ENCODE measurements at places on chromosomes 3 and 15.

- no peak for DNase-seq
These were observed 73.5 kb downstream of the EDEM1 start for GRCh38 chr3:5260992-5261501.

DNA sequence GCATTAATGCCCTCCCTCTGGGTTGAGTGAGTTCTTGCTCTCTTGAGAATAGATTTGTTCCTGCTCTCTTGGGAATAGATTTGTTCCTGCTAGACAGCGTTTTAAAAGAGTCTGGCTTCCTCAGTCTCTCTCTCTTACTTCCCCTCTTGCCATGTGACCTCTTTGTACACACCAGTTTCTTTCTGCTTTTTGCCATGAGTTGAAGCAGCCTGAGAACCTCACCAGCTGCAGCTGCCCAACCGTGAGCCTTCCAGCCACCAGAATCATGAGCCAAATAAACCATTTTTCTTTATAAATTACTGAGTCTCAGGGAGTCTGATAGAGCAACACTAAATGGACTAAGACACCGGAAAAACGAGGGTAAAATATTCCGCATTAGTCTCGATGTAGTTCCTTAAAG is 253.6 kb downstream of the CNTN6 start:
- no peak for DNase-seq

DNA sequence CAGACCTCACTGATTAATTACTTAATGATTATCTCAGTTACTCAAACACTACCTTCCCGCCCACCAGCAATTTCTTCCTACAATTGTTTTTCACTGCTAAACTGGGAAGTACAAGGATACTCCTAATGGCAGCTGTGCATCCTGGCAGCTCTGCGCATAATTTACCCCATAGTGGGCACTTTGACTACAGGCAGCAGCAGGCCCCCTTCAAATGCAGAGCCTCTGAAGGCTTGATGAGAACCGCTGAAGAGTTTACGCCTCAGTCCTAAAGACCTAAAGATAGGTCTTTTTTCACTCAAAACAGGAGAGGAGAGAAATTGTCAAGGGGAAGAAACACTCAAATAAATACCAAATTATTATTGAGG is 10.7 kb downstream of the CCDC32 start:
- no peak for DNase-seq

DNA sequence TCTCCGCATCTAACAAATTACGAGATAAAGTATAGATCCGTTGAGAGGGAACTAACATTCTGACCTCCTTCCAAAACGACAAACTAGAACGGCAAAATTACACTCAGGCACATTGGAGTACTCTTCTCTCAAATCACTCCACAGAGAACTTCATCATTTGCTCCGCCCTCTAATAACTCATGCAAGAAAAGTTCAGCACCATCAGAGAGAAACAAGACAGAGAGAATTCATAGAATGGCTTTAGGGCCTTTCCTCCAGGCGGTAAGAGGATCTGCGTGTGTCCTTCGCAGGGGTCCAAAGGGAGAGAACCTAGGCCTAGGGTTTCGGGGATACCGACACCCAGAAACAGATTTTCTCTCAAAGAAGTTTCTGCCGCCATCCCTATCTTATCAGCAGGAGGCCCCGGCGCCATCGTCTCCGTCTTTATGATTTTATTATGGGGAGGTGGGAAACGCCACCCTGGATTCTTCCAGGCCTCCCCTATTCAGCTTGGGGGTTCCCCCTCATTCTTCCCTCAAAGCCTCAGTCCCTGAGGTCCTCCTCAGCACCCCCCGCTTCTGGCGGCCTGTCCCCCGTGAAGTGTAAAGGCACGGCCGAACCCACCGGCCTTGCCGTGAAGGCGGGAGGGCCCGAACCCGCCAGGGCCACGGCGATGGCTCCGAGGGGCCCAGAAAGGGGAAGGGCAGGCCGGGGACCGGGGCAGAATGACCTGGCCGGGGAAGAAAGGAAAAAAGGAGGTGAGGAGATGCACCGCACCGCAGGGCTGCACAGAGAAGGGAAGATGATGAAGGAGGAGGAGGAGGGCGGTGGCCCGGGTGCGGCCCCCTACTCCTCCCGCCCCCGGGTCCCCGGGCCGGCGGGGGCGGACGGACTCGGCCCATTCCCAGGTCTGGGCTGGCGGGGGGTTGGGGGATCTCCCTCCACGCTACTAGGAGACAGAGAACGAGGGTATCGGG is 768 bp downstream of the UBXN7 start:
- DNase-seq: peak; percentile 74

DNA sequence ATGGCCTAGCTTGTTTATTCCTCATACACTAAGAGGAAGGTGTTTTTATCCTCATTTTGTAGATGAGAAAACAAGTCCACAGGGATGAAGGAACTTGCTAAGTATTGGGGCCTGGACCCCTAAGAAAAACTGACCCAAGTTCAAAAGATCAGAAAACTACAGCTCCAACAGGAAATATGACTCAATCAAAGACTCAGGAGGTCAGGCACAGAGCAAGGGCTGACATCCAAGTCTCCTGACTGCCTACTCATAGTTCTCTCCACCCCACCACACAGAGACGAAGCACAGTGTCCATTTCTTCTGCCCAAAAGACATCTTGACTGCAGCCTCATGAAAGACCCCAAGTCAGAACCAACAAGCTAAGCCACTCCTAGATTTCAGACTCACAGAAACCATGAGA is 26.9 kb upstream of the TPM1 start:
- DNase-seq: peak; percentile 90

DNA sequence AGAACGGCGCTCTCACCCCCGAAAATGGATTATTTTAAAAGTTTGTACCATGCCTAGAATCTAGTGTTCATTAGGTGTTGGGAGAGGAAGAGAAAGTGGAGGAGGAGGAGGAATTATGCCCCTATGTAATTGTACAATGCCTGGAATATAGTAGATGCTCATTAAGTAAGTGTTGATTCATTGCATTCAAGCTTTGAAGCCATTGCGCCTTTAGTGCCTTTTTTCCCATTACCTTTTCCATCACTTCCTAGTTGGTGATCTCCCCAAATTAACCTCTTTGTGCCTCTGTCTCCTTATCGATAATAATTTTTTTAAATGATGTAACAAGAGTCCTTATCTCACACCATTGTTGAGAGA is 220.7 kb upstream of the PRICKLE2 start:
- no peak for DNase-seq

- no peak for DNase-seq
These were observed 41.2 kb downstream of the KLF15 start for GRCh38 chr3:126316031-126316461.

DNA sequence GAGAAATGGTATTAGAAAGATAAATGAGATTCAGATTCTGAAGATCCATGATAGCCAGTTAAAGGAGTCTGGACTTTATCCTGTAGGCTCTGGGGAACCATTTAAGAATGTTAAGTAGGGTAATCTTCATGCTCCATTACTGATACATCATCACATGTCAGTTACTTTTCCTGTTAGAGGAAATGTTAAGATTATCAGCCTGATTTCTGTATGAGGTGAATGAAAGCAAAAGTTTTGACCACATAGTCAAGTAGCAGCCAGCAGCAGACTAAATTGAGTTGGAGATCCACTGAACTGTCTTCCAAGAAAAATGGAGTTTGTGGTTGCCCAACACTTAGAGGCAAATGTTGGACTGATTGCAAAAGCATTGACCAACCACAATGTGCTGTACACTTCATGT is 4.7 kb upstream of the COPB2 start:
- DNase-seq: peak; percentile 47

- no peak for DNase-seq
These were observed 171.1 kb downstream of the ZBBX start for GRCh38 chr3:167209011-167209410.

- no peak for DNase-seq
These were observed 131.2 kb downstream of the SRGAP3 start for GRCh38 chr3:9118222-9118621.

DNA sequence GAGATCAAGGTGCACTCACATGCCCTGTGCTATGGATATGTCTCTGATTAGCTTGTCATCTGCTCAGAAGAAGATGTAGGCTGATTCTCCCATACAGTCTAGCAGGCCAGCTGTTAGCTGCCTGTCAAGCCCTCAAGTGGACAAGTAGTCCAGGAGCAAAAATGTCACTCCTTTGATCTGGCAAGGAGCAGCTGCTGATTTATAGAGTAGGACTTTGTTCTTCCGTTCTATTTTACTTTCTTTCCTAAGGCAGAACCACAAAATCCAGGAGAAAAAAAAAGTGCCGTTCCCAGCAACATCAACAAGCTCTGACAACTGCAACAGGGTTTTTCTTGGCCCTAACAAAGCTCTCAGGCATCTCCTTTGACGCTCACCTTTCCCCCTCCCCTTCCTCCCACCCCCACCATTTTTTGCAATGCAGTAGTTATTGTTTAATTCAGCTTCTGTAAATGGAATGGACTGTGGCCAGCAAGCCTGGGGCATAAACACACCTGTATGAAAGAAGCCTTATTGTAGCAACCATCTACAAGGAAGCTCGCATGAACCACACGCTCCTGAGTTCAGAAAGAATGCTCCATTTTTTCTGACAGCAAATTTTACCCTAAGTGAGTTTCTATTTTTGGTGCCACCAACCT is 196.3 kb downstream of the MEIS2 start:
- no peak for DNase-seq

GRCh38 chr15:68191555-68191954 is 13.6 kb downstream of the CALML4 start:
- no peak for DNase-seq

DNA sequence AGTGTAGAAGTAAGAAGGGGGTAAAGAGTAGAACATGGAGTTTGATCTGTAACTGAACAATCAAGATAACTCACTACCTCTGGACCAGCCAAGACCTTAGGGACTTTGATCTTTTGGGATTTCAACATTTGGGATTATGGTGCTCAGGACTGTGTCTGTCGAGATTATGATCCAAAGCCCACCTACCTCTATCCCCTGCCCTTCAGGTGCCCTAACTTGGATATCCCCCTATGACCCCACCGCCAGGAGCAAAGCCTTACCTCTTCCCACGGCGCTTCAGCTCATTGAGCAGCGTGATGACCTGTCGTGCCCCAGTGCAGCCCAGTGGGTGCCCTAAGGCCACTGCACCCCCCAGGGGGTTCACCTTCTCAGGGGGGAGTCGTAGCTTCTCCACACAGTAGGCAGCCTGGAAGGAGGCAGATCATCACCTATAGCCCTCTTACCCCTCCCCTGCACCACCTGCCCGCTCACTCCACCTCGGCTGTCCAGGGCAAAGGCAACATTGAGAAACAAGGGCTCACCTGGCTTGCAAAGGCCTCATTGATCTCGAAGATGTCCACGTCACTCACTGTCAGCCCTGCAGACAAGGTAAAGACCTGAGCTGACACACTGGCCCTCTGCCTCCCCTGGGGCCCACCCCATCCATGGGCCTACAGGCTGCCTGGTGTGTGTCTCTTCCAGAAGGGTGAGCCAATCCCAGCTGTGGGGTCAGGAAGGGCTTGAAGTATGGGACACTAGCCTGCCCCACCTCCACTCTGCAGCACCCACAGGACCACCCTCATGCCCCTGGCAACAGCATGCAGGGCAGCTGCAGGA is 11.4 kb downstream of the ACAA1 start:
- no peak for DNase-seq

GRCh38 chr3:84140631-84141030 is 818.2 kb upstream of the CADM2 start:
- no peak for DNase-seq

DNA sequence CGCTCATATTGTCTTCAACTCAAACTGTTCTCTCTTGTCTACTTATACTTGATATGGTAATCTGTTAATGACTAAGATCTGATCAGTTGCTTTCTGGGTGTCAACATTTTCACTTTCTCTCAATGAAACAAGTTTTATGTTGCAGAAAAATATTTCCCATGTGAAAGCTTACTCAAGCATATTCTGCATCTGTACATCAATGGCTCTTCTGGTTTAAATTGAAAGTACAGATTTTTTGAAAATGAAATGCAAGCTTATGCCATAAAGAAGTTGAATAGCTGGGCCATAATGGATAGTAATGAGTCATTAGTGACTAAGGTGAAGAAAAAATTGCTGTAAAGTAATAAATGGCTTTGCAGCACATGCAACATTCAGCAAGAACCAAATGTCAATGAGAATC is 140.7 kb downstream of the BCHE start:
- peak; percentile 2 for DNase-seq

DNA sequence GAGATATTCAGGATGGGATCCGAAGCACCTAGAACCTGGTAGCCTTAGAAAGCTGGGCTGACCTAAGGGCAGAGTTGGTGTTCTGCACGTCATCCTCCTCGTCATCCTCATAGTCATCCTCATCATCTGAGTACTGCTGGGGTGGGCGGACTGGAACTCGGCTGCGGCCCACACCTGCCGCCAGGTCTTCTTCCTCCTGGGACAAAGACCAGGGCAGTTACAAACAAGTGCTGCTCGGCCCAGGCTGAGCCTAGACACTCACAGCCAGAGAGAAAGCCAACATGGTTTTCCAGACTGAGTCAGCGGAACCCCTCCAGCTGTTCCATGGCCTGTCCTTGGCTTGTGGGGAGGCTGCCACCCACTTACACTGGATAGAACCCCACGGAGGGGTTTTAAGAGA is 40.5 kb downstream of the SEMA3G start:
- DNase-seq: no peak

GRCh38 chr15:25178835-25179672 is 224.3 kb downstream of the SNRPN start:
- DNase-seq: no peak

DNA sequence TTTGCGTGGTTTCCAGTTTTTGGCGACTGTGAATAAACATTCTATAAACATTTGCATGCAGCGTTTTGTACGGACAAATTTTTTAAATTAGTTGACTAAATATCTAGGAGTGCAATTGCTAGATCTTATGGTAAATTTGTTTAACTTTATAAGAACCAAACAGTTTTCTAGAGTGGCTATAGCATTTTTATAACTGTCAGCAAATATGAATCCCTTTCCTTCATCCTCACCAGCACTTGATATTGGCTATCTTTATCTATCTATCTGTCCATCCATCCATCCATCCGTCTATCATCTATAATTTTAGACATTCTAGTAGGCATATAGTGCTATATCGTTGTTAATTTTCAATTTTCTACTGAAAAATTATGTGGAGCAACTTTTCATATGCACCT is 158.4 kb upstream of the CHRNA7 start:
- DNase-seq: no peak

- no peak for DNase-seq
These were observed 55.1 kb upstream of the ICE2 start for GRCh38 chr15:60534051-60534450.

DNA sequence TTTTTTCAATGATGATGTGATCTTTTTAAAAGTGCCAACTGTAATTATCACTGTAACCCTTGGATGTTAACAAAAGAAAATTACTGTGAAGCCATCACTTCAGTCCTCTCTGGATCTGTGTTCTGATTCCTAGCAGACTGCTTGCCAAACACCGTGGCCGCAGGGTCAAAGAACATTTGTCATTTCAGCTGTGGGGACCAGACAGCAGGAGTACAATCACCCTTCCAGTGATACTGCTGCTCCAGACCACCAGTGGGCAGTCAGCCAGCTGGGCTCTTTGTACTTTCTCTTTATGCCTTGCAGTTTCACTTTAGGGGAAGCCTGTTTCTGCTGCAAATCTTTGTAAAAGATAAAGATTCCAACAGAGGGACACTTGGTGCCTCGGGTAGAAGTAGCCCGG is 770.0 kb downstream of the GRM7 start:
- DNase-seq: peak; percentile 39
